ENCODE measurements at places on chromosomes 5 and 9. TPM values are rescaled to one million over a fixed set of nuclear protein-coding genes. Genes with fewer than 3 reads are reported as not detected.
A peak's percentile ranks its signal among the peaks of the same experiment; 100 is the strongest.

The SPATA31A1 gene
- total RNA-seq, result not detected

The ADAMTSL2 gene
- 5.9 TPM for total RNA-seq

- no peaks in the 10 kb centered on the region for H3K27me3 ChIP-seq
- H3K4me1 ChIP-seq, result no peaks in the 10 kb centered on the region
- peaks cover 15% of the 10 kb centered on the region for H3K36me3 ChIP-seq
Observed at GRCh38 chr9:127479507-127480081, 28.3 kb downstream of the LRSAM1 start.

The GPR150 gene
- not detected for total RNA-seq

- peaks cover under 1% of the 10 kb centered on the region for H3K4me1 ChIP-seq
- H3K27ac ChIP-seq, result no peak overlapping the region
- peaks cover 2% of the 10 kb centered on the region for H3K27me3 ChIP-seq
- DNase-seq, result no peak
- peaks cover 42% of the 10 kb centered on the region for H3K36me3 ChIP-seq
- H3K4me3 ChIP-seq, result no peak overlapping the region
Observed at GRCh38 chr9:120532891-120533290, 47.1 kb downstream of the CDK5RAP2 start.

DNA sequence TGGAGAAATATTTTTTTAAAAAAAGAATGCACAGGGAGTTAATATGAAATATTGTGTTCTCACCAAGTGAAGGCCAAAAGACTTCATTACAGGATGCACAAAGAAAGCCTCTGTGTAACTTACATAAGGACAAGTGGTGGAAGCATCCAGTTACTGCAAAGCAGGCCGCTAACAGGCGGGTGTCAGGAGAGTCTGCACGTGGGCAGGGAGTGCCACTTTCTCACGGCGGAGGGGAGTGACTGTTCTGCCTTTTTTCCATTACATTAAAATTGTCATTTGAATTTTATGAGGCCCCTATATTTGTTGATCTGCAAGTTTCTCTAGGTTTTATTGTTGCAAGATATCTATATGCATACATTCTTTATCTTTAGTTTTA, 28.1 kb upstream of the SPATA31E1 start:
- DNase-seq, result no peak
- H3K4me1 ChIP-seq, result no peaks in the 10 kb centered on the region
- H3K27ac ChIP-seq, result no peak overlapping the region
- H3K4me3 ChIP-seq, result no peak overlapping the region
- peaks cover 3% of the 10 kb centered on the region for H3K36me3 ChIP-seq

The BAAT gene
- total RNA-seq, result not detected

The ADAMTS2 gene
- 1.5 TPM for total RNA-seq

The ZNF483 gene
- total RNA-seq, result 24.0 TPM

DNA sequence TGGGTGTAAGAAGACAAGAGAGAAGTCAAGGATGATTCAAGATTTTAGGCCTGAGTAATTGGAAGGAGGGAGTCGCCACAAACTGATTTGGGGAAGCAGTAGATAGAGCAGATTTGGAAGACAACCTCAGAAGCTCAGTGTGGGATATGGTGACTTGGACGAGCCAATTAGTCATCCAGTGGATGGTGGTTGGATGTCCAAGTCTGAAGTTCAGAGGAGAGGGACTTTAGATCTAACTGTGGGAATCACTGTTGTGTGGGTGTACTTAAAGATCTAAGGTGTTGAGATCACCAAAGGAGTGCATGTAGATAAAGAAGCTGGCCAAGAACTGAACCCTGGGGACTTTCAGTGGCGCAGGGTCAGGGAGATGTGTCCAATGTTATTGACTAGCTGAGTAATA, 2.2 kb downstream of the IDNK start:
- no peak overlapping the region for H3K4me3 ChIP-seq
- no peak overlapping the region for H3K27ac ChIP-seq
- H3K27me3 ChIP-seq, result peaks cover 5% of the 10 kb centered on the region
- no peak for DNase-seq
- peaks cover 4% of the 10 kb centered on the region for H3K36me3 ChIP-seq

DNA sequence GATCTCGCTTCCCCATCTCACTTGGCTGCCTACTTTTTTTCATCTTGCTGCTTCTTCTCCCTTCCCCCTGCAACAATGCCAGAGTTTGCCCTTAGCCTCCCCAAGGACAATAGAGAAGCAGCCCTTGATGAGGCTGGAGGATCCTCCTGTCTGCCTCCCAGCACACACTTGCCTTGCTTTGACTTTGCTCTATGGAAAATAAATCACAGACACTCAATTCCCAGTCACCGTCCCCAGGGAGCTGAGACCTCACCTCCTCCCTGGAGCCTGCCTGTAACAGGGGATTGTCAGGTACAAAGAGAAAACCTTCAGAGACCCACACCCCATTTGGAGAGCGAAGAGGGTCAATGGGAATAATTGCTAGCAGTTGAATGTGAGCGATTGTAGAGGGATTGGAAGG, 242.1 kb upstream of the ZNF462 start:
- peaks cover 21% of the 10 kb centered on the region for H3K4me1 ChIP-seq
- peaks cover 6% of the 10 kb centered on the region for H3K27me3 ChIP-seq
- no peak overlapping the region for H3K4me3 ChIP-seq
- no peak overlapping the region for H3K27ac ChIP-seq
- no peaks in the 10 kb centered on the region for H3K36me3 ChIP-seq

GRCh38 chr5:160773646-160774410, 78.2 kb downstream of the ATP10B start:
- H3K4me3 ChIP-seq, result no peak overlapping the region
- H3K36me3 ChIP-seq, result no peaks in the 10 kb centered on the region
- no peak for DNase-seq
- H3K27me3 ChIP-seq, result no peaks in the 10 kb centered on the region
- H3K4me1 ChIP-seq, result no peaks in the 10 kb centered on the region

The LECT2 gene
- not detected for total RNA-seq

DNA sequence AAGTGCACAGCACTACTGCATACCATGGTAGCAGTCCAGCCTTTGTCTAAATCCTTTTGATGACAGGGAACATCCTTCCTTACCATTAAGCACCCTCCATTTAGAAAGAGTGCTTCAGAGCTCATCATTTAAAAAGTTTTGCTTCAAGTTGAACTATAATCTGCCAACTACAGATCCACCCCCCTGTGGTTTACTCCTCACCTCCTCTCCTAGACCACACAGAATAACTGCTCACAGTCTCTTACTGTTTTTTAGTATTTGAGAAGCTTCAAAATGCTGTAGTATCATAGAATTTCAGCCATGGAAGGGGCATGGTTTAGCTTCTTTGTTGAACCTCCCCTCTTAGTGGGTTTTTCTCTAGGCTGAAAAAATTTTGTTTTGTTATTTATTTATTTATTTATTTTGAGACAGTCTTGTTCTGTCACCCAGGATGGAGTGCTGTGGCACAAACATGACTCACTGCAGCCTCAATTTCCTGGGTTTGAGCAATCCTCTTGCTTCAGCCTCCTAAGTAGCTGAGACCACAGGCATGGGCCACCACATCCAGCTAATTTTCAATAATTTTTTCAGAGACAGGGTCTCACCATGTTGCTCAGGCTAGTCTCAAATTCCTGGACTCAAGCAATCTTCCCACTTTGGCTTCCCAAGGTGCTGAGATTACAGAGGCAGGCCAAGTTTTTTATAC, 384.3 kb upstream of the RFX3 start:
- no peak overlapping the region for H3K27ac ChIP-seq
- no peak for DNase-seq
- H3K27me3 ChIP-seq, result no peaks in the 10 kb centered on the region
- H3K4me1 ChIP-seq, result peaks cover 18% of the 10 kb centered on the region
- H3K36me3 ChIP-seq, result no peaks in the 10 kb centered on the region

The PIP5K1B gene
- total RNA-seq, result 1.8 TPM

The TXNDC15 gene
- total RNA-seq, result 40.5 TPM

The ANKRD33B gene
- 7.0 TPM for total RNA-seq

The TMEM252 gene
- total RNA-seq, result not detected

GRCh38 chr9:132415181-132415580, 5.2 kb downstream of the CFAP77 start:
- peaks cover 8% of the 10 kb centered on the region for H3K4me1 ChIP-seq
- H3K27ac ChIP-seq, result no peak overlapping the region
- peaks cover 1% of the 10 kb centered on the region for H3K27me3 ChIP-seq
- DNase-seq, result no peak
- H3K36me3 ChIP-seq, result no peaks in the 10 kb centered on the region

DNA sequence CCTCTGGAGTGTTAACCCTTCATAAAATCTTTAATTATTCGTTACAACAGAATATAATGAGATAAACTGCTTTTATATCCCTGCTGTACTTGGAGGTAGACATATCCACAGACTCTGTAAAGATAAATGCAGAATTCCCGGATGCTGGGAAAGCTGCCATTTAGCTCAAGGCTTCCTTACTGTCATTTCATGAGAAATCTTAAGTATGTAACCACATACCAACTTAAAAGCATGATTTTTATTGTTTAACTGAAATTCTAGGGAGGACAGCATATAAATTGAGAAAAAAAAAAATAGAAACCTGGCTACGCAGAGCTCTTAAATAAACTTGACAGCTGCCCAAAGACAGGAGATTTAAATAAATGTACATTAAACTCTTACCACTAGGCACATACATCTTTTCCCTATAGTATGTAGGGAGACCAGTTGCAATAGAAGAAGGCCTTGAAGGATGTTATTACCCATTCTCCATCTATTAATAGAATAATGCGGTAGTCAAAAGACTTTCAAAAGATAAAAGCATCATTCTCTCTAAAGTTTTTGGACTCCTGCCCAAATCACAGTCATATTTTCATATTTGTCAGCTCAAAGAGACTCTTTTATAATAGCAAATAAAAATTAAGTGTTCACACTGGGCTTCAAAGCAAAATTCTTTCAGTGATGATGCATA, 373.8 kb downstream of the NDUFS4 start:
- peaks cover 2% of the 10 kb centered on the region for H3K27me3 ChIP-seq
- peaks cover 11% of the 10 kb centered on the region for H3K4me1 ChIP-seq
- no peak overlapping the region for H3K27ac ChIP-seq
- H3K36me3 ChIP-seq, result no peaks in the 10 kb centered on the region
- no peak overlapping the region for H3K4me3 ChIP-seq

DNA sequence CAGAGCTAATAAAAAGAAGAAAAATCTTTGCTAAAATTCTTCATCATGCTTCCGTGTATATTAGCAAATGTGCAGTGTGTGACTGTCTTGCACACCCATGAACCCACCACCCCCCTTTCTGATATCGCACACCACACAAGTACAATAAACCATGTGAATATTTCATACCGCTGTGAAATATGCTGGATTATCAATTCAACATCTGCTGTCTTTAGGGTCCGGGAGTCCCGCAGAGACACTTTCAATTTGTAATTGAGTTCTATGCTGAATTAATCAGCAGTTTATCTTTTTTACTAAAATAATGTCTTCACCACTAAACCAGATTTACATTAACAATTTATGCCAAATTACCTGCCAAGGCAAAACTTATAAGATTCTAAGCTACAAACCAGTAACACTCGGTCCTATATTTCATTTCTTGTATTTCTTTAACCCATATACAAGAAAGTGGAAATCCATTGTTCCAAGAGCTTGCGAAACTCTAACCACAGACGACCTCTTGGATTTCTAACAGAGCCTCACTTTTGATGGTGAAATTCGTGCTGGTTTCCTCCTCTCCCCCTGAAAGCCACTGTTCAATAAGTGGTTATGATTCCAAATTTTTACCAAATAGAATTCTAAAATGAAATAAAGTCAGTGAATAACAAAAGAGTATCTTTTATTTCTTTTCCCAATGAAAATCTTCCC, 44.2 kb downstream of the PSMB7 start:
- H3K36me3 ChIP-seq, result peaks cover 7% of the 10 kb centered on the region
- H3K27ac ChIP-seq, result peak overlapping the region; percentile 22
- H3K27me3 ChIP-seq, result no peaks in the 10 kb centered on the region
- no peak for DNase-seq

The CTNNA1 gene
- total RNA-seq, result 521 TPM

DNA sequence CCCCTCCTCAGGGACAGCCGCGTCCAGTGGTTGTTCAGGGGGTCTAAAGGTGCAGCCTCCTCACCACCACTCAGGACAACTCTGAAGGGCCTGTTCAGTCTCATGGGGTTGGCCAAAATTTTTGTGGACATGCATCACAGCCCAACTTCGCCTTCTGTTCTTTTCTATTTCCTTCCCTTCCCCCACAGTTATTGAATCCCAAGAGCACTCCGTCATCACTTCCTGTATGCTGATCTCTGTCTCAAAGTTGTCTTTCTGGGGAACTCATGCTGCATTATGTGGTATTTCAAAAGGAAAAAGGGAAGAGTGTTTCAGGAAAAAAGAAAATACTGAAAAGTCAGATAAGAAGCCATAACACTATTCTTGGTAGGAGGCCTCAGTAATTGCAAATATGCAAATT, 355.4 kb downstream of the CAAP1 start:
- DNase-seq, result no peak
- H3K36me3 ChIP-seq, result no peaks in the 10 kb centered on the region
- H3K4me3 ChIP-seq, result no peak overlapping the region
- H3K27me3 ChIP-seq, result no peaks in the 10 kb centered on the region
- peak overlapping the region; percentile 15 for H3K27ac ChIP-seq
- peaks cover 5% of the 10 kb centered on the region for H3K4me1 ChIP-seq

DNA sequence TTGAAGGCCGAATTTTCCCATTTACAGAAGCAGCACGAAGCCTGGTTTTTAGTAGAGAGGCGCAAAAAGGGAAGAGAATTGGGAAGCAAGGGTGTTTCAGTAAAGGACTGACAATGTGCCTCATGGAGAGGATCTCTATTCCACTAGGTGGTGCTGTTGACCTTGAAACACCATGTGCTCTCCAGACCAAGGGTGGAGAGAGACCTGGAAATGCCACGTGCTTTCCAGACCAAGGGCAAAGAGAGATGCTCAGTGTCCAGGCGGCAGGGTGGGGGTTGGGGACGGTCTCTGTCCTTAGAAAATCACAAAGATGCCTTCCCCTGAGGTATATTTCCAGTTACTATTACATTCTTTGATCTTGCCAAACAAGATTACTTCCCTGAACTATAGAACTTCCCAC, 425.3 kb downstream of the CSNK1G3 start:
- H3K4me3 ChIP-seq, result no peak overlapping the region
- H3K27me3 ChIP-seq, result no peaks in the 10 kb centered on the region
- no peaks in the 10 kb centered on the region for H3K4me1 ChIP-seq
- peak; percentile 32 for DNase-seq
- no peak overlapping the region for H3K27ac ChIP-seq
- peaks cover 9% of the 10 kb centered on the region for H3K36me3 ChIP-seq

The INSYN2B gene
- 4.5 TPM for total RNA-seq

The IFNB1 gene
- not detected for total RNA-seq

The APBA1 gene
- total RNA-seq, result 8.4 TPM

DNA sequence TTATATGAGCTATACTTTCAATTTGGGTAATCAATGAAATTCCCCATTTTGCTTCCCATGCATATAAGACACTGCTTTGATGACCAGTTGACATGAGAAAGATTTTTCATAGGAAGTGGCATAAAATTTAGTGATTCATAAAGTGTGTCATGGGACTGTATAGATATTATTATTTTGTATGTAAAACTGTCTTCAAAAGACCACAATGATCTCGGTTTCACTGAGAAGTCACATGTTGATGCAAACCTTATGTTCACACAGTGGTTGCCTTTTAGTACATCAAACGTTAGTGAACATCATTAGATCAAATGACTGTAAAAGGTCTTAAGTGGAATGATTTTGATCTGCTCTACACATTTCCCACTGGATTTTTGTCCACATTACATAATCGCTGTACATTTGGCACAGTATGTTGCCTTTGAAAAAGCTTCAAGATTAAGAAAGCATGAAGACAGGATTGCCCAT, 349.2 kb upstream of the MEF2C start:
- H3K36me3 ChIP-seq, result no peaks in the 10 kb centered on the region
- no peaks in the 10 kb centered on the region for H3K4me1 ChIP-seq
- no peak overlapping the region for H3K4me3 ChIP-seq
- no peak overlapping the region for H3K27ac ChIP-seq
- H3K27me3 ChIP-seq, result no peaks in the 10 kb centered on the region

GRCh38 chr9:136618580-136619547, 43.9 kb upstream of the EGFL7 start:
- peaks cover 14% of the 10 kb centered on the region for H3K4me1 ChIP-seq
- peaks cover 10% of the 10 kb centered on the region for H3K27me3 ChIP-seq
- DNase-seq, result no peak
- peak overlapping the region; percentile 31 for H3K4me3 ChIP-seq
- H3K36me3 ChIP-seq, result no peaks in the 10 kb centered on the region

Measured in endothelial cell (in vitro differentiated cells).